ENCODE measurements at places on chromosomes 11 and 22. TPM values are rescaled to one million over a fixed set of nuclear protein-coding genes. Genes with fewer than 3 reads are reported as not detected.

The FERMT3 gene
- total RNA-seq = 1.2 TPM

The MUC5AC gene
- 1.8 TPM for total RNA-seq

The NAALAD2 gene
- total RNA-seq = not detected

The IRAG1 gene
- 0.06 TPM for total RNA-seq

The PEX16 gene
- 16.0 TPM for total RNA-seq

The UBE4A gene
- 9.1 TPM for total RNA-seq

The SMIM35 gene
- not detected for total RNA-seq

The NRIP3 gene
- total RNA-seq = 0.83 TPM

The SYT7 gene
- 1.3 TPM for total RNA-seq

The BAIAP2L2 gene
- 7.8 TPM for total RNA-seq

The SUSD2 gene
- total RNA-seq = 76.7 TPM

The APOBEC3B gene
- total RNA-seq = 28.4 TPM
